ENCODE measurements at places on chromosomes 16 and 17. TPM values are rescaled to one million over a fixed set of nuclear protein-coding genes. Genes with fewer than 3 reads are reported as not detected.

DNA sequence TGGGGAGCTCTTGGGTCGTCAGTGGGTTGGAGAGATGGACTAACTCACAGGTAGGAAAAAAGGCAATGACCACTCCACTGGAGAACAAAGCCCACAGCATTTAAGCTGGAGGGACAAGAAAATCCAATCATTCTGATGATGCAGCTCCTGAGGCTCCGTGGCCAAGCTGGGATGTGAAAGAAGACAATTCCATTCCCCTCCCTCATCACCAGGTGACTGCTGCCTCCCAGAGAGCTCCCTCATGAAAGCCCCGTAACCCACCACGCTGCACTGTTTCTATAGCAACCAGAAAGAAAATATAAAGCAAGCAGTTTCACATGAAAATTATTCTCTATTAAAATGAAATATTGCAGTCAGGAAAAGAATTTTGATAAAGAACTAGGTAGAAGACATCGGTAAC lies 15.2 kb downstream of the ANKRD11 start:
- DNase-seq: no peak

DNA sequence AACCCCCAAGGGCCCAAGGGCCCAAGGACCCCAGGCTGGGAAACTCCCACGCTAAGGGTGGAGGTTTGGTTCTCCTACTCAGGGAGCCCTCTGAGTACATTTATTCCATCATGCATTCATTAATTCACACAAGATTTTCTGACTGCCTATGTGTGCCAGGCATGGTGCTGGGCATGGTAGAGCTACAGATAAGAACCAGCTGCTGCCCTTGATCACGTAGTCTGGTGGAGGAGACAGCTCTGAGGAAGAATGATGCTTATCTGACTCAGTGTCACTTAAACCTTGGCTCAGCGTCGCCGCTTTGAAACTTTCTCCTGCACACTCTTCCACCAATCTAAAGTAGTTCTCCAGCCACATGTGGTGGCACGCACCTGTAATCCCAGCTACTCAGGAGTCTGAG lies 3.6 kb upstream of the ARL4D start:
- no peak for DNase-seq

DNA sequence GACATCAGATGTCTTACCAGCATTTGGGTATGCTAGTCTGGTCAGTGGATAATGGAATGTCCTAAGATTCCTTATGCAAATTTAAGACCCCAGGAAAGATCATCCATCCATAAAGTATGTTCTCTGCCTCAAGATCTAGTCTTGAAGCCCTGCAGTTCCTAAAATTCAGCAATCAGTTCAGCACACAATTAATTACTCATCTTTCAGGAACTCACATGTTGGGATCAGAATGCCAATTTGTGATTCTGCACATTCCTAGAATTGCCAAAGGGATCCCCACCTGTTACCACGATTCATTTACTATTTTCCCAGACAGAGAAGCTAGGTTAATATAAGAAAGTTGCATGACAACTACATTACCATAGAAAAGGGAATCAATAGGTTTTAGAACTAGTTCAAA lies 3.2 kb downstream of the OR2C1 start:
- no peak for DNase-seq

GRCh38 chr17:81027038-81027437 lies 7.9 kb upstream of the BAIAP2 start:
- DNase-seq: no peak

GRCh38 chr17:14098246-14098645 lies 28.9 kb downstream of the COX10 start:
- no peak for DNase-seq

DNA sequence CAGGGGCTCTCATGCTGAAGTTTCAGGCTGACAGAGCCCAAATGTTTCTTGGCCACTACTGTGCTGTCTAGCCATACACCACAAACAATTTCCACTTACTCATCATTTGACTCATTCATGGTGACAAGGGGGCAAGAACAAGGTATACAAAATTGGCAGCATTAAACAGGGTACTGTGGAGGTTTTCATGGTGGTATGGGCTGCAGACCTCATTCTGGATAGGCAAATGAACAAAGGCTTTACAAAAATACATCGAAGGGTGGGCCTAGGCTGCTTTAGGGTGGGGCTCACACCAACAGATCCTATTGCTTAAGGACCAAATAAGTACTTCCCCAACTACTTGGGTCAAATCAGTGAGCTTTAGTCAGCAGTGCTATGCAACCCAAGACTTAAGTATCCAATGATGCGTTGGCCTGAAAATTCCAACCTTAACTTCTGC lies 53.0 kb downstream of the N4BP1 start:
- no peak for DNase-seq

Gene TBC1D3D
- polyA plus RNA-seq: not detected
